ENCODE measurements at places on chromosomes 1 and 21.

GRCh38 chr1:229139331-229140118, 131.4 kb upstream of the RAB4A start:
- no peak for DNase-seq

GRCh38 chr1:110606657-110607535, 738 bp upstream of the KCNA2 start:
- DNase-seq = peak; percentile 31

GRCh38 chr1:93612510-93612909, 69.1 kb downstream of the BCAR3 start:
- DNase-seq = no peak

GRCh38 chr1:56773341-56774066, 45.7 kb downstream of the FYB2 start:
- no peak for DNase-seq

DNA sequence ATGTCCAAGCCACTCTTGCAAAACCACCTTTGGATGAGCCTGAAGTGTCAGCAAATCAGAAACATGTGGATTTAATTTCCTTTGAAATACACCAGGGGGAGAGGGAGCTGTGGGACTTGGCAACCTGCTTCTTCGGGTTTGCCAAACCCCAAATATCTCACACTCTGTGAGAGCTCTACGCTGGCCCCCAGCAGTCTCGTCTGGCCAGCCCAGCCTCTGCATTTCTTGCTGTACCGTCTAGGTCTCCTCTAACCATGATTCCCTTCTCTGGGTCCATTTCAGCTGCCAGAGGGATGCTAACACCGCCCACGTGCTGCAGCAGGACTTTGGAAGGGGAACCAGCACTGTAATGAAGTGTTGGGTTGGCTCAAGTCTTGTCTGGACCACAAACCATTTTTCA, 114.6 kb downstream of the MRPS6 start:
- no peak for DNase-seq
